ENCODE measurements at places on chromosomes 7 and 10. TPM values are rescaled to one million over a fixed set of nuclear protein-coding genes. Genes with fewer than 3 reads are reported as not detected.

Gene LLCFC1
- total RNA-seq: not detected

Gene ITPRID1
- not detected for total RNA-seq

Gene LRMDA
- total RNA-seq: 17.3 TPM

Gene SERPINE1
- total RNA-seq: 170 TPM

Gene EGR2
- total RNA-seq: under 0.01 TPM

Gene NPY
- not detected for total RNA-seq

Gene FAS
- 10.7 TPM for total RNA-seq

All from lung microvascular endothelial cell (primary cell).